ENCODE measurements at places on chromosomes 1 and 21.

DNA sequence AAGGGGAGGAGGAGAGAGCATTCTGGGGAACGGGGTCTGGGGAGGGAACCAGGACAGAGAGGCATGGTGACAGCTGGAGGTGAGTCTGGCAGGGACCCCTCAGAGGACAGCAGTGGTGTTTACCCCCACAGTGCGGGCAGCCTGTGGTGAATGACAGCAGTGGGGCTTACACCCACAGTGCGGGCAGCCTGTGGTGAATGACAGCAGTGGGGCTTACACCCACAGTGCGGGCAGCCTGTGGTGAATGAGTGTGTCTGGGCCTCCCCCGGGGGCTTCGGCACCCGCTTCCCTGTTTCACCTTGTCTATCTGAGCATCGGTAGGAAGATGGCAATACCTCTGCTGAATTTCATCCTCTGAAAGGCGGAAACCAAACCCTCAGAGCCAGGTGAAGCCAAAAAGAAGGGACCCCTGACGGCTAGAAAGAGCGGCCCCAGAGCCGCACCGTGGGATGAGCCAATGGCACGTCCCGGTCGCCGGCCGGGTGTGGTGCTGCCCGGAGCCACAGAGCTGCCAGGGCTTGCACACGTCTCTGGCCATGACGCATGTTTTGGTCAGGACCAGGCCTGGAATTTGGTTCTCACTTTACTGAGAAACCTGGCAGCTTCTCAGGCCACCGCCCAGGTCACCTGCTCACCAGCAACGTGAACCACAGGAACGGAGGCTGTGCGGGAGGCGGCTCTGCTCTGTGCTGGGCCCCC is 54.1 kb downstream of the SIK1 start:
- DNase-seq = no peak

DNA sequence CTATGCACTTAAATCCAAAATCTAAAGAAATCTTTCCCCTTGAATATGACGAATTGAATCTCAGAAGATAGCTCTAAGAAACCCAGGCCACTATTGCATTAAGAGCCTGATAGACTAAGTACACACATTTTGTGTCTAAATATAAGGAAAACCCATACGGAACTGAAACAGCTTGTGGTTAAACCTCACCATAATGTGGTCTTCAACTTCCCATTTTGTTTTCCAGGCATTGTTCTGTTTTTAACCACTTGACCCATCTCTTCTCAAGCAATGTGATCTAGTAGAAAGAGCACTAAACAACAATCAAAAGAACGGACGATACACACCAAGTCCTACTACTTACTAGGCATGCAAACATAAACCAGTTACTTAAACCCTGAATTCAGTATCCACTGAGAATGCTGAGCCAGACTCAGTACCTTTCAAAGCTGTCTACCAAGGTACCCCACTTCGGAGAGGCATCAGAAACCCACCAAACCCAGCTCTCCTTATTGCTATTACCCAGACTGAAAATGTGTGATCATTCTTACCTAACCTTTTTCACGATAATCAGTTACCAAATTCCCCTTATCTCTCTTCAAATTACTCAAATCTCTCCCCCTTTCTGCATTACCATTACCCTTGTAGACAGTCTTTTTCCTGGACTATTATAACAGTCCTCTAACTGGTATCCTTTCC is 12.8 kb downstream of the OTUD7B start:
- DNase-seq = no peak

DNA sequence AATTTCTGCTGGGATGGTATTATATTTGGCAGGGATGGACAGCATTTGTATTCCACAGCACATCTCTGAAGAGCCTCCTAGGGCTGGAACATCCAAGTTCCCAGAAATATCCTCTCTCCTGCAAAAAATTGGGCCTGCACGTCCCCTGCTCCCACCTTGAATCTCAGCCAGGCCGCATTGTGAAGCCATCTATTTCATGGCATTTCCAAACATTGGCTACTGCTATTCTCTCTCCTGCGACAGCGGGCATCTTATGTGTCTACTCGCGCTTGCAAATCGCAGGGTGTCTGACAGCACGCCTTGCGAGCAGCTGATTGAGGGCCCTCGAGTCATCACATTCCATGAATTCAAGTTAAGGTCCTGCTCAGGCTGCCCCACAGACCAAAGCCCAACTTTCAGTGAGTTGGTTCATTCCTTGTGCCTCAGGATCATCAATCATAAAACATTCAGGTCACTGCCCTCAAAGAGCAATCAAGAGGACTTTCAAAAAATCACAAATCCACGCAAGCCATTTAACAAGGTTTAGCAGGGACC is 15.8 kb downstream of the RGS8 start:
- no peak for DNase-seq

DNA sequence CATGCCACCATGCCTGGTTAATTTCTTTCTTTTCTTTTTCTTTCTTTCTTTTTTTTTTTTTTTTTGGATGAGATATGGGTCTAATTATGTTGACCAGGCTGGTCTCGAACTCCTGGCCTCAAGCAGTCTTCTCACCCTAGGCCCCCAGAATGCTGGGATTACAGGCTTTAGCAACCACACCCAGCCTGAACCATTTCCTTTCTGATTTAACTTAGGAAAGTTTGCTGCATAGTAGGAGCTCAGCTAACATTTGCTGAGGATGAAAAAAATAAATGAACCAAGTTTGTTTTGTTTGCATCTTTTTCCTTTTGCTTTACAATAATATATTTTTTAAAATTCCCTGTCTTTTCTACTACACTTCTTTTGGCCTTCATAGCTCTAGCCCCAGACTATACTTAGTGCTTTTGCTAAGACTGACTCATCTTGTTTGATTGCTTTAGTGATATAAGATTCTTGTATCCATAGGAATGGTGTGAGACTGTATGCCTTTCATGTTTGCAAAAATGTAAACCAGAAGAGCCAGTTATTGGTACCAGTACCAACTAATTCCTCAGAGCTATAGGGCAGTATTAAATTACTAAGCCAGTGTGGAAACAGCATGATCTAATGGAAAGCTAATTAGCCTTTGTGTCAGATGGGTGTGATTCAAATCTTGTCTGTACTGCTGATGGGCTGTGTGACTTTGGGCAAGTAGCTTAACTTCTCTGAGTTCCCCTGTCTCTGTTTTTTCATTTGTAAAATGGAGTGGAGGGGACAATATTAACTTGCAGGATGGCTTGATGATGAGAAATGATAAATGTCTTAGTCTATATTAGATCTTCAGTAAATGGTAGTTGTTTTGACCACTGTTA is 66.9 kb downstream of the NFIA start:
- DNase-seq = no peak

- no peak for DNase-seq
These were observed 71.5 kb downstream of the DDAH1 start for GRCh38 chr1:85393490-85393889.

DNA sequence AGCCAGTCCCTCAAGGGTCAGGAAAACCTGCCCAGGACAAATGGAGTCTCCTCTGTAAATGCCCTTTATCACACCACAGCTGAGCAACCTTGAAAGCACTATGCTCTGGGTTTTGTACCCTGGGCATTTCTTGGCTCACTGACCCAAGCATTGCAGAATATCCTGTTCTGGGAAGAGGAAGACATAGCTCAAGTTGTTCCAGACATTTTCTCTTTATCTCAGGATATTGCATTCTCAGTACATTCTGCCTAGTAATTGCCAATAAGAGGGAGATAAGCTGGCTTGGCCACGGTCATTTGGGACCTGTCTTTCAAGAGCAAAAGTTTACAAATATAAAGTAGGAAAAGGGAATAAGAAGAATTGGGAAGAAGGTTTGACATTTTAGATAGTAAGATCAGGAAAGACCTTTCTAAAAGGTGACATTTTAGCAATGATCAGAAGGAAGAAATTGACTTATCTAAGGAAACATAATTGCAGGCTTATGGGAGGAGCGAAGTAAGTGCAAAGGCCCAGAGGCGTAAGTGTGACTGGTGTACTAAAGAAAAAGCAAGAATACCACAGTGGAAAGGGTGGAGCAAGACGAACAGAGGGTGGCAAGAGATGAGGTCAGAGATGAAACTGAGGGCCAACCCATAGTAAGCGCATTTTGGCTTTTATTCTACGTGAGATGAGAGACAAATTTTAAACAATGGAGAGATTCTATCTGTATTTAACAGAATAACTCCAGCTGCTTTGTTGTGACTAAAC is 394.0 kb upstream of the CXADR start:
- no peak for DNase-seq

- no peak for DNase-seq
These were observed 52.5 kb upstream of the KCNA3 start for GRCh38 chr1:110727246-110727645.

GRCh38 chr21:27722095-27722494 is 755.2 kb upstream of the ADAMTS5 start:
- no peak for DNase-seq

GRCh38 chr1:171032822-171033702 is 57.6 kb upstream of the FMO3 start:
- DNase-seq = no peak

GRCh38 chr1:215923129-215923824 is 356.2 kb downstream of the KCTD3 start:
- no peak for DNase-seq

DNA sequence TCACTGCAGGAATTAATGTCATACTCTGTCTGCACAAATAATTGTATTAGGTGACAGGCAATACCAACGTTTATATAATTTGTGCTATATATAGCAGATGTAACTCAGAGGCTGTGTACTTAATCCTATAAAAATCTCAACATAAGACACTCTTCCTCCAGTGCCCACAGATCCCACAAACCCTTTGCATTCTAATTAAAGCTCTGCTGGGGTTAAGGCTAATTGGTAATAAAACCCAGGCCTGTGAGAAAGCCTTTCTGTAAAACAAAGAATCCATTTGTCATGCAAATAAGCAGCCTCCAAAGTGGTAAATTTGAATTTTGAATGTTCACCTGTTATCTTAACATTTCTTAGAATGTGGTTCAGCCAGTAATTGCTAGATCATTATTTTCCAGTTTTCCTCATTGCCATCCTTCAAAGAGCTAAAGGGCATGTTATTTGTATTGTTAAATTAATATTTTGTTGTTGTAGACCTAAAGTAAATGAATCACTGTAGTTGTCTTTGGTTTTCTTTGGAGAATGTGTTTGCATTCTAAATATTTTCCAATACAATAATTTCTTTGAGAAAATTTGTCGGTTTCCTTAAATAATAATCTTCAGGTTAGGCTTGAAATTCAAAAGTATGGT is 46.3 kb upstream of the PRDX6 start:
- DNase-seq = no peak

- no peak for DNase-seq
These were observed 1.9 kb downstream of the CD48 start for GRCh38 chr1:160709715-160710114.

DNA sequence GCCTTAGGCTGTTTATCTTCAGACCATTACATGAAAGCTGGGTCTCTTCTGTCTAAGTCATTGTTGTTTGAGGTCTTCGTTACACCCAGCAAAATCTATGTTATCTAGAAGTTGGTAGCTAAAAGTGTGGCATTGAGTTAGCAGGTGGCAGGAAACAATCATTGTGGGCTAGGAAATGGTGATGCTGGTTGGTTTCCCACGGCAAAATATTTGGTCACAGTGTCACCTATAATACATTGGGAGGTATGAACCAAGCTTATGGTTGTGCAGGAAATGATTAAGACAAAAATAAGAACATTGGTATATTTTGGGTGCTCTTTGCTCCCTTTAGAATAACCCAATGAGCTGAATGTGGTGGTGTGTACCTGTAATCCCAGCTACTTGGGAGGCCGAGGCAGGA is 169.7 kb downstream of the TRIM33 start:
- DNase-seq = no peak

All from activated CD4-positive, alpha-beta T cell treated with anti-CD3 and anti-CD28 coated beads for 1 hour (primary cell).